ENCODE measurements at places on chromosomes 11 and 22.

DNA sequence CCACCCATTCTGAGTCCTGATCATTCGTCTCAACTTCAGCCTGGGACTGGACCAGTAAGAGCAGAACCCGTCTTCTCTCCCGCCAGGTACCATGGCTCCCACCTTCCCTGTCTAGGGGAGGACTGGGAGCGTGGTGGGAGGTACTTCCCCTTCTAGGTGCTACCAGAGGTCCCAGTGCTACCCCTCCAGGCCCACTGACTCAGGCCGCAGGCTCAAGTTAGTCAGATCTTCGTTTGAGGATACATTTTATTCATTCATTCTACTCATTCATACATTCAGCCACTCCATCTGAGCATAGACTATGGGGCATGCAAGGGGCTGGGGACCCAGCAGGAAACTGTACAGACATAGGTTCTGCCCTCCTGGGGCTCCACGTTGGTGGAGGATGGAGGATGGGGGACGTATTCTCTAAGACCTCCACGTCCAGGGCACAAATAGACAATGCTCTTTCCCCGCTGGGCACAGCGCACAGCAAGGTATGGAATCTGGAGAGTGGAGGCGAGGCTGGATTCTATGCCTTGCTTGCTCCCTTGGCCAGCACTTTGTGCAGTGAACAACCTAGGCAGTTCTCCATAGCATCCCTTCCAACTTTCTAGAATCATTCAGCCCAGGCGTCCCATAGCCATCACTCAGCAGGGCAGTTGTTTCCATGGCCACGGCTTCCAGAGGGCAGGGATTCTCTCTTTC is 1.0 kb upstream of the RAB3IL1 start:
- DNase-seq: no peak

GRCh38 chr11:47889714-47890441 is 41.7 kb upstream of the NUP160 start:
- peak; percentile 36 for DNase-seq

DNA sequence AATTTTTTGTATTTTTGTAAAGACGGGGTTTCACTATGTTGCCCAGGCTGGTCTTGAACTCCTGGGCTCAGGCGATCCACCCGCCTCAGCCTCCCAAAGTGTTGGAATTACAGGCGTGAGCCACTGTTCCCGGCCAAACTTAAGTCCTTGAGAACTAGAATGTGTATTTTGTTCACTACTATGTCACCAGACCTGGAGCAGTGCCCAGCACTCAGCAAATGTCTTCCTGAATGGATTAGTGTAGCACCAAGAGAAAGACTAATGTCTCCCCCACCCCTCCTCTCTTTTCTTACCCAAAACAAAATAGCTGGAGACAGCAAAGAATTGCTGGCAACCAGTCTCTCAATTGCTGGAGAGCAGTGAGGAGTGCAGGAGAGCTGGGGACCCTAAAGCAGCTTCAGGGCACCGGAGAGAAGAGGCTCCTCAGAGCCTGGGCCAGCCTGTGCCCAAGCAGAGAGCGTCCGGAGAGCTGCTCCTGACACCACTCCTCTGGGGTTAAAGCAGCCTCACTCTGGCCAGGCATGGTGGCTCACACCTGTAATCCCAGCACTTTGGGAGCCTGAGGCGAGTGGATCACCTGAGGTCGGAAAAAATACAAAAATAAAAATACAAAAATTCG is 14.9 kb downstream of the SLC25A18 start:
- no peak for DNase-seq

DNA sequence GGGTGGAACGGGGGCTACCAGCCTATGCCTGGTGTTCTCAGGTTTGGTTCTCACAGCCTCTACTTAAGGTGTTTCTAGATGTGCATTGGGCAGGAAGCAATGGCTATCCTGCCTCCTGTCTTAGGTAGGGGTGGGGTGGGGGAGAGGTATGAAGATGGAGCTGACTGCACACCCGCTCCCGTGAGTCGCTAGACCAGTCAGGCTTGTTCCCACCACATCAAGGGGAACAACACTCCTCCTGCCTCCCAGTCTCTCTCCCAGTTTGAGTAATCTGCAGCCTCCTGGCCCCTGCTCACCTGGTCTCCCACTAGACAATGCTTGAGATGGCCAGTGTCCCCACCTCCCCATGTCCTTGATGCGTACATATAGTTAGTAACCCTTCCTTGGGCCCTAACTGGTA is 79.3 kb upstream of the TENM4 start:
- no peak for DNase-seq

DNA sequence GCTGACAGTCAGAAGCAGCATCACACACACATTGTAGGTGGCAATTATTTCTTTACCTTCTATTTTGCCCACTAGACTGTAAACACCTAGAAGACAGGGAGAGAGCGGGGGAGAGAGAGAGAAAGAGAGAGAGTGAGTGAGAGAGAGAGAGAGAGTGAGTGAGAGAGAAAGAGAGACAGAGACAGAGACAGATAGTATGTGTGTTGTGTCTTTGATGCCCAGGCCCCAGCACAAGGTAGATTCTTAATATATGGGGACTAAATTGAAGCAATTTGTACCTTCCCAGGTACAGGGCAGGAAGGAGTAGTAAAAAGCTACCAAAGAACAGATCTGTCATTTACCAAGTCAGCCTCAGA is 163.7 kb downstream of the PKNOX2 start:
- DNase-seq: no peak

DNA sequence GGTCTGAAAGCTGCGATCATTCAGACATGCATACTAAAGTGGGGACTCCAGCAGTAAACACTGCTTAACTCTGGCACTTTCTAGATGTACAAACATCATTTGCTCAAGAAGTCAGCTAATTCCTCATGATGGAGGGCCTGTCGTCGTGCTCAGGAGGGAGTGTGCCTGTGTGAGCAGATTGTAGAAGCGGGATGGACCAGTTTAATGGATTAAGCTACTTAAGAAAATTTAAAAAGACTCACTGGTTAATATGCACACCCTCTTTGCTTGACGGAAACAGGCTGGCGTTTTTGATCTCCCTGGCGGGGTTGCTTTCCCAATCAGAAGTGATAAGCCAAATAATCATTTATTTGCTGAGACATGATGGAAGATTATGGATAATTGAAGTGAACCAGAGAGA is 79.0 kb downstream of the LDLRAD3 start:
- DNase-seq: no peak

All from kidney capillary endothelial cell (primary cell).